ENCODE measurements at places on chromosomes 3 and 15.

DNA sequence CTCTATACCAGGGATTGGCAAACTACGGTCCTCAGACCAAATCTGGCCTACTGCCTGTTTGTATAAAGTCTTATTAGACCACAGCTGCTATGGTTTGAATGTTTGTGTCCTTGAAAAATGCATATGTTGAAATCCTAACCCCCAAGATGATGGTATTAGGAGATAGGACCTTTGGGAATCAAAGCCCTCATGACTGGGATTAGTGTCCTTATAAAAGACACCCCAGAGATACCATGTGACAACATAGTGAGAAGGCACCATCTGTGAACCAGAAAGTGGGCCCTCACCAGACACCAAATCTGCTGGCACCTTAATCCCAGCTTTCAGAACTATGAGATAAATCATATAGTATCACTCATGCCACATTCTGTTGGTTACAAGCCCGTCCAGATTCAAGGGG is 7.4 kb downstream of the HMCES start:
- no peak for DNase-seq

DNA sequence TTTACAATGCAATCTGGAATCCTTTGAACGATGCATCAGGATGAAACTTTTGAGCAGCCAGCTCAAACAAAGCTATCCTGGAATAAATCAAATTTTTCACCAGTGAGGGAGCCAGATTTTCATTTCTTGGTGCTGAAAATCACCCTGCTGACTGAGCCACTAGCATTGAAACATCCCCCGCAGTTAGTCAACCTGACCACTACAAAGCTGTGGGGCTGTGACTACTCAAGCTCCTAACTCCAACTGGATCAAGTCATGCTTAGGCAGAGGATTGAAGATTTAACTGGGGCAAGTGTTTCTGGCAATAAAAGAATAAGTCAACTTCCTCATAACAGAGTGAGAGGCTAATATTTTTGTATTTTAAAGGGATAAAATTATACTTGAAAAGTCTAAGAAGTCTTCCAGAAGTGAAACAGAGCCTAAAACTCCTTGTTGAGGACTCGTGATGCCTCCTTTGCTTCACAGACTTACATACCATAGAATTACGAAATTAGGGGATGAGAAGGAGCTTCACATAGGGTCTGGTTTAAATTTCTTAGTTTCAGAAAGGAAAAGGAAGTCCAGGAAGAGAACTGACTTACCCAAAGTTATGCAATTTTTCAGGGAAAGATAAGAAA is 177.8 kb downstream of the SERPINI1 start:
- DNase-seq: no peak

- no peak for DNase-seq
Observed at GRCh38 chr15:100169615-100170290, 172.0 kb downstream of the ADAMTS17 start.

- DNase-seq: no peak
Observed at GRCh38 chr15:72196409-72197040, 1.1 kb downstream of the GRAMD2A start.

GRCh38 chr15:56948764-56949101 is 30.3 kb downstream of the TCF12 start:
- no peak for DNase-seq

DNA sequence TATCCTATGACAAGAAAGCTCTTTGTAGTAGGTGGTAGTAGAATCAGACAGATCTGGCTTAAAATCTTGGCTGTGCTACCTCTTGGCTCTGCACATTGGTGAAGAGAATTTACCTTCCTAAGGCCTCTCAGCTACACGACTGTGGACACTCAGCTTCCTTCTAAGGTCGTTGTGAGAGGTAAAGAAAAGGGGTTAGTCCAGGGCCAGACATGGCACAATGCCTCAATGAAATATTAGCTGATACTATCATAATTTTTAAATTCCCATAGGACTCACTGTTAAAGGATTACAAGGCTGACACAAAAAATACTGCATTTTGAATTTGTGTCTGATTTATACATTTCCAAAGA is 80.4 kb downstream of the IGF1R start:
- DNase-seq: no peak

DNA sequence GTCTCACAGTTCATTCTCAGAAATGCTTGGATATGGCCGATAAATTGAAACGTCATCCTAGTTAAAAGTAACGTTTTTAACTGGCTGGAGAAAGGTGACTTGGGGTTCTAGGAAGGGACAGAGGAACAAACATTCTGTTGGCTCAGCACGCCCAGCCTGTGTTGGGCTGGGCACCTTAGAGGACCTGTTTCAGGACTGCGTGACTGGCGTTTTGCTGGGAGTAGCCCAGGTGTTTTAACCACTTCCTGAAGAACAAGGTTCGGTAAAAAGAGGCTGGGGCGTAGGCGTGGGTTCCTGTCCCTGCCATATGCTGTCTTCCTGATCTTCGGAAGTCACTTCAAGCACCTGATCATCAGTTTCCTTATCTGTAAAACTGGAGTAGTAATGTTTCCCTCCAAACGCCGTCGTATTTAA is 1.1 kb upstream of the TLNRD1 start:
- DNase-seq: no peak

DNA sequence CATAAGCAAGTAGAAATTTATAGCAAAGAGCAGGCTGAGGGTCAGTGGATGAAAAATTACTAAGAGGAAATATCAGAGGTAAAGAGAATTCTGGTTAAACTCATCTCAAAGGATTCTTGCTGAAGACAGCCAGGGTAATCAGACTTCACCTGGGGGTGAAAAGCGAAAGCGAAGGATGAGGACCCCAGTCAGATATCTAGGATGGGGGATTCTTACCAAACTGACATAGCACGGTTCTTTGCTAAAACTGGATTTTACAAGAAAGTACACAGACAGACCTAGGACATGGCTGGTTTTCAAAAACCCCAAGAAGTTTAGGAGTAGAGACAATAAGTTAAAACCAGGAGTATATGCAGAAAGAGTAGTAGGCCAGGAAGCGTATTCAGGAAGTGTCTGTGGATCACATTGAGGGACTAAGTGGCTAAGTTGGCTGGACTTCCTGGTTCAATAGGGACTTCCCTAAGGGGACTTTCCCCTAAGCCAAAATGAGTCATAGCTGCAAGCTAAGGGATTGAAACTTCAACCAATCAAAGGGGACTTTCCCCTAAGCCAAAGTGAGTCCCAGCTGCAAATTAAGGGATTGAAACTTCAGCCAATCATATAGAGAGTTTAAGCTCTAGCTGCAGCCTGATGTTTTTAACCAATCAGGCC is 2.4 kb upstream of the CFAP91 start:
- DNase-seq: no peak

Data from NCI-H1417 treated with DMSO at 0.1 percent for 48 hours (cell line).